ENCODE measurements at places on chromosomes 1 and 21.

GRCh38 chr1:230793463-230793745 is 46.2 kb downstream of the CAPN9 start:
- no peak for DNase-seq

GRCh38 chr1:56854521-56855099 is at the start of gene C8A:
Gene C8A (plus strand): TSS chr1:56854797. CDS start chr1:56854902, 105 bp downstream.
- DNase-seq, result no peak

GRCh38 chr1:62810420-62811274 is 26.7 kb downstream of the ATG4C start:
- DNase-seq, result no peak

DNA sequence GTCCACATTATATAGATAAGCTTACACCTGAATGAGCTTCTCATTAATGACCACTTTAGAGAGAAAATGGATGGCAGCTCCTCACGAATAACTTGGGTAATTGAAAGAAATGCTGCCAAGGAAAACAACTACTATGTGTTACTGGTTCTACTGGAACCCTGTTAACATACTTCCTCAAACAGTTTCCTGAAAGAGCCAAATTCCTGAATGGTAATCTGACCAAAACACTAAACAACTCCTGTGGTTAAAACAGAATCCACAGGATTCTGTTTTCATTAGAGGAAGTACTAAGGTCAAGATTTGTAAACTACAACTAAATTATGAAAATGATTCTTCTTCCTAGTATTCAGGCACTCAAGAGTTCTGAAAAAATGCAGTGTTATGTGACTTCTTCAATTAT is 107.2 kb downstream of the DNM3 start:
- DNase-seq, result no peak
